ENCODE measurements at places on chromosomes 16 and 17. TPM values are rescaled to one million over a fixed set of nuclear protein-coding genes. Genes with fewer than 3 reads are reported as not detected.

Gene PTRH2
- total RNA-seq = 22.5 TPM

Gene ITGAL
- 0.45 TPM for total RNA-seq

Gene CDH3
- 180 TPM for total RNA-seq

DNA sequence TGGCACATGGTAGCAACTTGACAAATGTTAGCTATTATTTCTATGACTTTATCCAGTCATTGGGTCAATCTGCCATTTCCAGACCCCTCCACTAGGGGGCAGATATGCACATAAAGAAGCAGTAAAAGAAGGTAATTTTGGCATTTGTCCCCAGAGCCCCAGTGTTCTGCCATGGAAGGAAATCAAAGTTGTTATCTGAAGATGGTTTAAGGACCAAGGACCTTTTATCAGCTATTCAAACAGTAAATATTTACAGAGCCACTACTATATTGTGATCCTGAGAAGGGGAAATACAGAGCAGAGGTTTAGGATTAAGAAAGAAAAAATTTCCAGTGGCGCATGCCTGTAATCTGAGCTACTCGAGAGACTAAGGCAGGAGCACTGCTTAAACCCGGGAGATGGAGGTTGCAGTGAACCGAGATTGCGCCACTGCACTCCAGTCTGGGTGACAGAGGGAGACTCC is 20.0 kb downstream of the TRAF4 start:
- H3K36me3 ChIP-seq = peaks cover 9% of the 10 kb centered on the region
- no peaks in the 10 kb centered on the region for H3K27me3 ChIP-seq
- peaks cover 1% of the 10 kb centered on the region for H3K4me1 ChIP-seq

GRCh38 chr17:60277258-60277657 is 114.7 kb downstream of the USP32 start:
- no peak overlapping the region for H3K4me3 ChIP-seq
- DNase-seq = no peak
- no peak overlapping the region for H3K27ac ChIP-seq
- no peaks in the 10 kb centered on the region for H3K27me3 ChIP-seq

GRCh38 chr16:82748026-82748425 is 121.3 kb downstream of the CDH13 start:
- no peak overlapping the region for H3K27ac ChIP-seq
- no peak for DNase-seq
- peaks cover 14% of the 10 kb centered on the region for H3K27me3 ChIP-seq
- no peak overlapping the region for H3K4me3 ChIP-seq
- H3K36me3 ChIP-seq = no peaks in the 10 kb centered on the region
- H3K4me1 ChIP-seq = no peaks in the 10 kb centered on the region

DNA sequence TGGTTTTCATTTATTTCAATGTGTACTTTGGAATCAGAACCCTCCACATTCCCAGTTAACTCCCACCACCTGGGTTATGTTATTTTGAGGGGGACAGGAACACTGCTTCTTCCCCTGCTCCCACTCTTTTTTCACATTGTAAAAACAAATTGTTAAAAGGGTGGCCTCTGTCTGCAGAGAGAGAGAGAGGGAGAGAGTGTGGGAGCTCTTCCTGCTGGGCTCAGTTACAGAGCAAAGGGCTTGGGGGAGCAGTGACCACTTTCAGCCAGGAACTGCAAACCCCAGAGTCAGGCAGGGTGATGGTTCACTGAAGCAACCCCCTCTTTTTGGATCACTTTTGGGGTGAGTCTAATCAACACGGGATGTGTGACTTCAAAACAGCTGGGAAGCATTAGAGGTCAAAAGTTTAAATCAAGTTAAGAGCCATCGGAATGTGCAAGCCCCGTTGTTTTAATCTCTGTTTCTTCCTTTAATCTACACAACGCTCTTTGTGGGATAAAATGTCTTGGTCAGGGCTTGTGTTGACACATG is 577.0 kb upstream of the CDH11 start:
- DNase-seq = no peak
- peaks cover 54% of the 10 kb centered on the region for H3K4me1 ChIP-seq
- H3K27ac ChIP-seq = peak overlapping the region; percentile 97

GRCh38 chr16:20300312-20301097 is 26.8 kb downstream of the GP2 start:
- H3K27me3 ChIP-seq = peaks cover 21% of the 10 kb centered on the region
- H3K4me1 ChIP-seq = no peaks in the 10 kb centered on the region
- no peaks in the 10 kb centered on the region for H3K36me3 ChIP-seq
- H3K27ac ChIP-seq = no peak overlapping the region
- peak; percentile 44 for DNase-seq

DNA sequence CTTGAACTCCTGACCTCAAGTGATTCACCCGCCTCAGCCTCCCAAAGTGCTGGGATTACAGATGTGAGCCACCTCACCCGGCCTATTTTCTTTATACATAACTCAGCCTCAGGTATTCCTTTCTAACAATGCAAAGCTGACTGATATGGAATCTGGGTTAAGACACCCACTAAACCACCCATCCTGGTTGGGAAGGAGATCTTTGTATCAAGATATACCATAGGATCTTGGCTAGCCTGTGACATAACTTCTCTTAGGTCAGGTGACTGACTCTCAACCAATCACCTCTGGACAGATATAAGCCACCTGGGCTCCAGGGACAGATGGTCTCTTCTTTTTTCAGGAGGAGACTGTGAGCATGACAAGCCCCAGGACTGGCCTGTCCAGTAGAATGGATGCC is 51.2 kb upstream of the NKD1 start:
- DNase-seq = no peak
- H3K27me3 ChIP-seq = no peaks in the 10 kb centered on the region
- H3K4me3 ChIP-seq = no peak overlapping the region
- no peaks in the 10 kb centered on the region for H3K36me3 ChIP-seq
- H3K27ac ChIP-seq = no peak overlapping the region
- no peaks in the 10 kb centered on the region for H3K4me1 ChIP-seq

Gene CLUH
- total RNA-seq = 46.6 TPM

DNA sequence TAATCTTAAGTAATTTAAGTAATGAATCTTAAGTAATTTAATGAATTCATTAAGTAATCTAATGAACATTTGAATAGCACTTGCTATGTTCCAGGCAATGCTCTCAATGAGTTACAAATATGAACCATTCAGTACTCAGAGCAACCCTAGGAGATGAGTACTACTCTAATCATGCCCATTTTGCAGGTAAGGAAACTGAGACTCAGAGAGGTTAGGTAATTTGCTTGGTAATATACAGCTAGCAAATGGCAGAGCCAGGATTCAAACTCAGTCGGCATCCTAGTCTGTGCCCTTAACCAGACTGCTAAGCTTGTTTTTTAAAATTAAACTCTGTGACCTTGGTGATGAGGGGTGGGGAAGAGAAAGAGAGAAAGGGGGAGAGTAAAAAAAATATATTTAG is 25.6 kb downstream of the ACSM1 start:
- H3K27me3 ChIP-seq = no peaks in the 10 kb centered on the region
- no peak overlapping the region for H3K4me3 ChIP-seq
- H3K4me1 ChIP-seq = peaks cover 35% of the 10 kb centered on the region
- no peaks in the 10 kb centered on the region for H3K36me3 ChIP-seq

- no peak overlapping the region for H3K4me3 ChIP-seq
- no peaks in the 10 kb centered on the region for H3K36me3 ChIP-seq
- peaks cover 11% of the 10 kb centered on the region for H3K4me1 ChIP-seq
- H3K27ac ChIP-seq = no peak overlapping the region
- DNase-seq = no peak
These were observed 132.2 kb downstream of the IRF8 start for GRCh38 chr16:86031141-86031678.

Gene MYO15A
- total RNA-seq = 6.3 TPM

DNA sequence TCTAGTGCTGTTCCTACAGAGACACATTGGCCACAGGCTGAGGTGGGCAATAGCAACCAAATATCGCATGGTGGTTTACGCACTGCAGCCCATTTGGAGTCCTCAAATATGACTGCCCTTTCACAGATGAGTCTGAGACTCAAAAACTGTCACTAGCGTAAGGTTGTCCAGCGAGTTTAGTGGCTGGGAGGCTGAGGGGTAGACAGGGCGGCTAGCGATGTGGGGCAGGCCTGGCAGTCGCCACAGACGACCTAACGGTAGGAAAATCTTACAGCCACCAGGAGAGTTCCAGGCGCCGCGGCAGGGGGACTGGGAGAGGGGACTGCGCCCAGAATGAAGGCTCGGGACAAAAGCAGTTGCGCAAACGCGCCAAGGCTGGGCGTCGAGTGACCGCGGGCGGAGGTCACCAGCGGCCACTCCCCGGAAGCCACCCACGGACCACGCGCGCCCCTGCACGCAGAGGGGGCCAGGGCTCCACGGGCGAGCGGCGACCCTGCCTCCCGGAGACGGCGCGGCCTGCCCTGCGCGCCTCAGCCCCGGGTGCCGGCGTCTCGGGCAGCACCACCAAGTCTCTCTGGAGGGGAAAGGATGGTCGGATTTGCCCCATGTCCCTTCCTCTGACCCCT is 699 bp upstream of the MAP1LC3B start:
- H3K27ac ChIP-seq = peak overlapping the region; percentile 99
- peaks cover 38% of the 10 kb centered on the region for H3K4me1 ChIP-seq
- H3K4me3 ChIP-seq = peak overlapping the region; percentile 84
- H3K27me3 ChIP-seq = no peaks in the 10 kb centered on the region

Gene FOXN1
- 0.34 TPM for total RNA-seq

DNA sequence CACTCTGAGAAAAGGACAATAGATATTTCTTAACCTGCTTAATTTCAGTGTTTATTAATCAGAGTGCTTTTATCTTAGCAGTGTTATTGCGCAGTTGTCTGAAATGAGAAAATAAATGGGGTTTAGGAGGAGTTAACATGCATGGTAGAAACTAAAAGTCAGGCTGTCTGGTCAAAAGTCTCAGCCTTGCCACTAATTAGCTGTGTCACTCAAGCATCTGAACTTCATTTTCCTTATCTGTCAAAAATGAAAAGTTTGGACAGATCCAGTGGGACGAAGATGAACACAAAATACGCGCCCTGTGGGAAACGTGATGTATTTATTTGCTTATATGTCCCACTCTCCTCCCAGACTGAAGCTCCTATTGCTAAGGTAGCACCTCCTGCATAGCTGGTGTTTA is 6.3 kb upstream of the MEIOB start:
- no peaks in the 10 kb centered on the region for H3K36me3 ChIP-seq
- no peak for DNase-seq
- no peak overlapping the region for H3K4me3 ChIP-seq
- peaks cover 5% of the 10 kb centered on the region for H3K4me1 ChIP-seq
- H3K27ac ChIP-seq = no peak overlapping the region

Gene ABI3
- total RNA-seq = 0.51 TPM

GRCh38 chr17:72345088-72345487 is 224.3 kb downstream of the SOX9 start:
- peaks cover 49% of the 10 kb centered on the region for H3K4me1 ChIP-seq
- no peak overlapping the region for H3K4me3 ChIP-seq
- H3K27ac ChIP-seq = no peak overlapping the region
- no peak for DNase-seq

Gene KRT26
- not detected for total RNA-seq

Gene NKD1
- total RNA-seq = 61.5 TPM

Gene KRT24
- not detected for total RNA-seq

Gene IGFALS
- 0.34 TPM for total RNA-seq

- H3K4me1 ChIP-seq = no peaks in the 10 kb centered on the region
- no peak overlapping the region for H3K4me3 ChIP-seq
- H3K27ac ChIP-seq = no peak overlapping the region
- DNase-seq = no peak
- peaks cover 9% of the 10 kb centered on the region for H3K27me3 ChIP-seq
- no peaks in the 10 kb centered on the region for H3K36me3 ChIP-seq
These were observed 41.4 kb downstream of the HYDIN start for GRCh38 chr16:71188956-71189712.

Gene RDM1
- 3.4 TPM for total RNA-seq

- H3K36me3 ChIP-seq = no peaks in the 10 kb centered on the region
- peak overlapping the region; percentile 56 for H3K4me3 ChIP-seq
- peaks cover 35% of the 10 kb centered on the region for H3K4me1 ChIP-seq
- H3K27ac ChIP-seq = peak overlapping the region; percentile 93
- no peaks in the 10 kb centered on the region for H3K27me3 ChIP-seq
These were observed 28.6 kb upstream of the ITGA3 start for GRCh38 chr17:50027172-50027880.

DNA sequence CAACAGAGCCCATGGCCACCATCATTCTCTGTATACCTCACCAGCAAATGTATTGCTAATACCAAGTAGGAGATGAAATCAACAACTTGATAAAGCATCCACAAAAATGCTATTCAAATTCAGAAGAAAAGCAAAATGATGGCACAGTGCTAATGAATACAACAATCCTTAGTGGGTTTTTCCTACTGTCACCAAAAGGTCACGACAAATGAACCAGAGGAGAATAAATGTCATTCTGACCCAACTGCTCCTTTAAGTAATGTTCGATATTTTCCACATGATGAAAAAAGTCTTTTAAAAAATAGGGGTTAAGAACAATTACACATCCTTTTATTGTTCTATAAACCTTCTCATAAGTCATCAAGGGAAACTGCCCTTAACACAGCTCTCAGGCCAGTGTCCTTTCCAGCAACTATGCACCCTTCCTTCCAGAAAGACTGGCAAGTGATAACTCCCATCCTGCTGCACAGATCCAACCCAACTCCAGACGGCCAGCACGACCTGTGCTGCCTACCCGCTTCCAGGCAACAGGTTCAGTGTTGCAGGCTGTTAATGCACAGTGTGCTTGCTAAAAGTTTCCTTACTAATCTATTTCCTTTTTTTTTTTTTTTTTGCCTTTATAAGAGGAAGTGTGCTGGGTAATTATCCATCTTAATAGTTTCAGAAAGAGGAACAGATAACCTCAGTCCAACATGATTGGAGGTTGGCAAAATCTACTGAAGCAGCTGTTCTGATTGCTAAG is 15.4 kb downstream of the FBXO31 start:
- no peak overlapping the region for H3K27ac ChIP-seq
- no peak for DNase-seq
- peaks cover 21% of the 10 kb centered on the region for H3K4me1 ChIP-seq
- H3K36me3 ChIP-seq = peaks cover 7% of the 10 kb centered on the region

Gene COL1A1
- 3,780 TPM for total RNA-seq

Gene TMC6
- total RNA-seq = 85.5 TPM

Gene TANC2
- total RNA-seq = 95.2 TPM

Gene SDR42E1
- 0.35 TPM for total RNA-seq

GRCh38 chr17:48162306-48162934 is 54.9 kb downstream of the SNX11 start:
- H3K36me3 ChIP-seq = no peaks in the 10 kb centered on the region
- peaks cover 45% of the 10 kb centered on the region for H3K4me1 ChIP-seq
- H3K27ac ChIP-seq = no peak overlapping the region
- no peak for DNase-seq
- peaks cover 18% of the 10 kb centered on the region for H3K27me3 ChIP-seq

GRCh38 chr16:68778551-68779231 is 41.6 kb downstream of the CDH1 start:
- peaks cover 4% of the 10 kb centered on the region for H3K36me3 ChIP-seq
- DNase-seq = no peak
- H3K27me3 ChIP-seq = no peaks in the 10 kb centered on the region
- peak overlapping the region; percentile 90 for H3K27ac ChIP-seq
- peaks cover 10% of the 10 kb centered on the region for H3K4me1 ChIP-seq

Gene KRTAP4-3
- not detected for total RNA-seq

GRCh38 chr16:78993346-78993745 is 607.2 kb downstream of the MAF start:
- H3K27me3 ChIP-seq = peaks cover 7% of the 10 kb centered on the region
- no peaks in the 10 kb centered on the region for H3K36me3 ChIP-seq
- peak overlapping the region; percentile 21 for H3K4me3 ChIP-seq
- H3K27ac ChIP-seq = no peak overlapping the region
